ENCODE measurements at places on chromosomes 2 and 18.

GRCh38 chr2:85996591-85996990, 107.8 kb upstream of the ST3GAL5 start:
- no peak for DNase-seq
- peaks cover 5% of the 10 kb centered on the region for H3K4me1 ChIP-seq
- H3K4me3 ChIP-seq: no peak overlapping the region

DNA sequence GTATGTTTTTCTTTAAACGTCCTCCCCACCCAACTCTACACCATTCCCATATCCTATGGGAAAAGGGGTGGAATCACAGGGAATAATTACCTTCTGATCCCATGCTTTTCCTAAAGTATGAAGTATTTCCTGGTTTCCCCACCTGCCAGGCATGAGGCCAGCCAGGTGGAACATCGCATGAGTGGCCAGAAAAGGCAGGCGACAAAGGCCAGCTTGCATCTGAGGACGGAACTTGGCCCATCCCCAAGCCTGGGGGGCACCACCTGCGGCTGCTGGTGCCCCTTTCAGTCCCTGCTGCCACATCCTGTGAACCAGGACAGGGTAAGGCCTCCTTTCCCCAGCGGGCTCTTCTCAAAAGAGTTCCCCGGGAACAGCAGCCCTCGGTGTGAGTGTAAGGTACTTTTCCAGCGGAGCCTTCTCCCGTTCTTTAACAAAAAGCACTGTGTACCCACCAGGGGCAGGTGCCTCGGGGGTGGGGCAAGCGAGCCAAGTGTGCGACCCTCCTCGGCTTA, 1.2 kb upstream of the ERFE start:
- H3K27ac ChIP-seq: no peak overlapping the region
- no peaks in the 10 kb centered on the region for H3K36me3 ChIP-seq
- no peak for DNase-seq
- no peaks in the 10 kb centered on the region for H3K4me1 ChIP-seq

DNA sequence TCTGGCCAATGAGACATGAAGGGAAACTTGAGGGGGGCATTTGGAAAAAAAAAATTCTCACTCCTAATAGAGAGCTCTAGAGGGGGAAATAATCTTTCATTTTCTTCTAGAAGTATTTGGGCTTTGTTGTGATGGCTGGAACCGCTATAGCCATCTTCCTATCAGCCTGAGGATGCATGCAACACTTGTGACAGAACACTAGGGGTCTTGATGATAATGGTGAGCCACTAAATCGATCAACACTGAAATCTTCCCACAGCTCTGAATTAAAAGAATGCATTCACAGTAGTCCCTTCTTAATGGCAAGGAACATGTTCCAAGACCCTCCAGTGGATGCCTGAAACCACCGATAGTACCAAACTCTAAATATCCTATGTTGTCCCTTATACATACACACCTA, 325.3 kb downstream of the LNPK start:
- no peak for DNase-seq
- no peaks in the 10 kb centered on the region for H3K4me1 ChIP-seq
- H3K36me3 ChIP-seq: no peaks in the 10 kb centered on the region
- H3K4me3 ChIP-seq: no peak overlapping the region

DNA sequence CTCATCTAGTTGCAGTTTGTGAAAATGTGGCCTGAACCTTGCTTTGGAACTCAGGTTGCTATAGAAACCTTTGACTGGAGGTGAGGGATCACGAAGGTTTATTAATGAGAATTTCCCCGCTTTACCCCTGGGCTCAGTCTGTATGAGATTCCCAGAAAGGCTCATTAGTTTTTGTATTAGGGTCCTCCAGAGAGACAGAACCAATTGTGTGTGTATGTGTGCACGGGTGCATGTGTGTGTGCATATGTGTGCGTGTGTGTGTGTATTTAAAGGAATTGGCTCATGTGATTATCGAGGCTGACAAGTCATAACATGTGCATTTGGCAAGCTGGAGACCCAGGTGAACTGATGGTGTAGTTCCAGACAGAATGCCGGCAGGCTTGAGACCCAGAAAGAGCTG, 113.8 kb upstream of the DLX2 start:
- H3K4me3 ChIP-seq: no peak overlapping the region
- DNase-seq: no peak
- no peaks in the 10 kb centered on the region for H3K36me3 ChIP-seq
- H3K27ac ChIP-seq: no peak overlapping the region

GRCh38 chr18:33541316-33541715, 36.7 kb upstream of the ASXL3 start:
- H3K27ac ChIP-seq: no peak overlapping the region
- H3K36me3 ChIP-seq: no peaks in the 10 kb centered on the region
- DNase-seq: no peak
- no peaks in the 10 kb centered on the region for H3K4me1 ChIP-seq

DNA sequence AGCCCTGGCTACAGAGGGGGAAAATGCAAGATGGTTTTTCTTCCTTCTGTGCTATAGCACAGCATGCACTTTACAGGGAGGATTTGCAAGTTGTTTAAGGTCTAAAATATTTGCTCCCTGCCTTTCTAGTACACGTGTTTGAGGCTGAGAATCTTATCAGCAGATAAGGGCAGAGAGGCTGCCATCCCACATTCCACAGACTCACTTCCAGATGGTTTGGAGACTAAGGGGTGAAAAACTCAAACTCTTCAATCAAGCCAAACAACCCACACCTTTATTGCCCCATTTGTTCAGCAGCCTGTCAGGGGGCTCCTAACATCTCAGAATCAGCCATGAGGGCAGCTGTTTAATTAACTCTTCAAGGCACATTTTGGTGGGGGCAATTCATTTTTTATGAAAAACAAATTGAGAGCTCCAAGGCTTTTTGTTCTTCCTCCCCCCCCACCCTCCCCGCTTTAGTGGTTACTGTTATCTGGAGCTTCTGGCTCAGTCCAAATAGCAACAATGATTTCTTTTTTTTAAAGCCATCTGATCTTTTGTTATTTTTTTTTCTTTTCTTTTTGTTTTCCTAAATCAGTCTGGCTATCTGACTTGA, 242.6 kb upstream of the NT5C1B start:
- H3K36me3 ChIP-seq: no peaks in the 10 kb centered on the region
- no peak overlapping the region for H3K4me3 ChIP-seq
- no peak for DNase-seq
- H3K27me3 ChIP-seq: no peaks in the 10 kb centered on the region
- H3K27ac ChIP-seq: no peak overlapping the region
- peaks cover 20% of the 10 kb centered on the region for H3K4me1 ChIP-seq

GRCh38 chr2:120716641-120717585, 18.8 kb upstream of the GLI2 start:
- no peak for DNase-seq
- no peak overlapping the region for H3K27ac ChIP-seq
- no peaks in the 10 kb centered on the region for H3K36me3 ChIP-seq
- peaks cover 2% of the 10 kb centered on the region for H3K27me3 ChIP-seq
- H3K4me1 ChIP-seq: no peaks in the 10 kb centered on the region
- no peak overlapping the region for H3K4me3 ChIP-seq

GRCh38 chr2:72330652-72331051, 183.0 kb upstream of the CYP26B1 start:
- no peaks in the 10 kb centered on the region for H3K4me1 ChIP-seq
- no peak for DNase-seq
- no peak overlapping the region for H3K4me3 ChIP-seq
- H3K27me3 ChIP-seq: no peaks in the 10 kb centered on the region

- H3K27ac ChIP-seq: no peak overlapping the region
- H3K4me3 ChIP-seq: no peak overlapping the region
- H3K36me3 ChIP-seq: no peaks in the 10 kb centered on the region
- peaks cover 4% of the 10 kb centered on the region for H3K27me3 ChIP-seq
- DNase-seq: no peak
These were observed 5.9 kb upstream of the SCYGR2 start for GRCh38 chr2:227592694-227593387.

DNA sequence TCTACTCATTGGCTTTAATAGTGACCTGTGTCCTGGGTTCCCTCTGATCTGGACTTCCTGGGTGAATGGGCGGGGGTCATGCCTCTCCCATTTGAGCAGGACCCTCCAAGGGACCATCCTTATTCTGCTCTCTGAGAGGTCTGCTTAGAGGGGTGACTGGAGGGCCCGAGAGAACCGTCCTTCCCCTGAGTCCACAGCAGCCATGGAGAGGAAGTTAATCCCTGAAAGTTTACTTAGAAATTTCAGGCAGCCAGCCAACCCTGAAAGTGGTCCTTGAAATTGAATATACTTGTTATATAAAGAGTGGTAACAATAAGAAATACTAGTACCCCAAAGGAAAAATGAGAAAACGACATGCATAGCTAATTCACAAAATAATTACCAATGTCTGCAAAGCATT, 226.1 kb downstream of the DYSF start:
- H3K27ac ChIP-seq: no peak overlapping the region
- H3K36me3 ChIP-seq: peaks cover 56% of the 10 kb centered on the region
- peaks cover 14% of the 10 kb centered on the region for H3K27me3 ChIP-seq
- no peak for DNase-seq

DNA sequence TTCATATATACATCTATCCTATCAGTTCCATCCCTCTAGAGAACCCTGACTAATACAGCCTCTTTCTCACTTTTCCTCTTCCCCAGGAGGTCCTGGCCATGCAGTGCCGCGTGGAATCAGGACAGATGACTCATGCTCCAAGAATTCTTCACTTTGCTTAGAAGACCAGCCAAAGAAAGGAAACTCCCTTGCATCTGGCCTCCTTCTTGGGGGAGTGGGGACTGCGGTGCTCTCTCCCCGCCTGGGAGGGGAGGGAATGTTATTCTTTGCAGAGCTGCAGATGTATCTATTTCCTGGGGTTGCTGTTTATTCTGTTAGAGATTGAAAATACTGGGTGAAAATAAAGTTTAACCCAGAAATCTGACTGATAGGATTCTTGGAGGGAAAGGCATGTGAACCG, 111.5 kb upstream of the SH3BP4 start:
- no peaks in the 10 kb centered on the region for H3K36me3 ChIP-seq
- peaks cover 34% of the 10 kb centered on the region for H3K4me1 ChIP-seq
- no peaks in the 10 kb centered on the region for H3K27me3 ChIP-seq

GRCh38 chr2:20966061-20966595, 77.7 kb downstream of the APOB start:
- DNase-seq: no peak
- peaks cover 21% of the 10 kb centered on the region for H3K4me1 ChIP-seq
- peaks cover 8% of the 10 kb centered on the region for H3K27me3 ChIP-seq
- no peak overlapping the region for H3K4me3 ChIP-seq
- no peaks in the 10 kb centered on the region for H3K36me3 ChIP-seq

All from endothelial cell (in vitro differentiated cells).